Stimulated activated naive CD8-positive, alpha-beta T cell treated with anti-CD3 and anti-CD28 coated beads, Interleukin-15, amount 100 ng/mL, for 72 hours (primary cell): ENCODE measurements at places on chromosomes 3 and 15.

- no peak for DNase-seq
Measured at GRCh38 chr3:52072471-52072870, 16.1 kb upstream of the DUSP7 start.

- DNase-seq, result no peak
Measured at GRCh38 chr15:67076147-67076843, 10.9 kb downstream of the SMAD3 start.

- no peak for DNase-seq
Measured at GRCh38 chr3:8579096-8579495, 65.5 kb downstream of the SSUH2 start.

DNA sequence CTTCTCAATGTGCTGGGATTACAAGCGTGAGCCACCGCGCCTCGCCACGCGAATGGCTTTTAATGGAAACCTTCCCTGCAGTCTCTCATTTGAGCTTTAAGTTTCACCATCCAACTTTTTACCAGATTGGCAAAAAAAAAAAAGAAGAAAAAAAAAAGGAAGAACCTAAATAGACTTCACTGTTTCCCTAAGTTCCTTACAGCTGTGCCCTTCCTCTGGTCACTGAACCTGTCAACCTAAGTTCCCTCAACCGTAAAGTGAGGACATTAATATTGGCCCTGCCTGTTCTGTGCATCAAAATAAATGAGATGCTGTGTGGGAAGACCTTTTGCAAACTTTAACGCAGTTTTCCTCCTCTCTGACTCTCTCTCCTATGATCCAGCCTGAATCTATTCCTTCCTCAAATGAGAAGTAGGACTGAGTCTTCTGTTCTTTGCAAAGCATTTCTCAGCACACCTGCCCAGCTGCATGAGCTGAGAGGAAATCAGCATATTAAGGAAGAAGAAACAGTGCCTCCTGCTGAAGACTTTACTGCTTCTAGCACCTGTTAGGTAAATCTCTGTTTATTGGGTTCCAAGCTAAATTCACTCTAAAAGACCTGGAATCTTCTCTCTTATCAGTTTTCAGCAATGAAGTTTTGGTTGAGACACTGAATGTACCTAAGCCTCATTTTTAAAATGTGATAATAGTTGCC is 99.6 kb upstream of the ETV5 start:
- DNase-seq, result no peak

GRCh38 chr15:51830276-51830806 is 888 bp downstream of the TMOD3 start:
- no peak for DNase-seq

DNA sequence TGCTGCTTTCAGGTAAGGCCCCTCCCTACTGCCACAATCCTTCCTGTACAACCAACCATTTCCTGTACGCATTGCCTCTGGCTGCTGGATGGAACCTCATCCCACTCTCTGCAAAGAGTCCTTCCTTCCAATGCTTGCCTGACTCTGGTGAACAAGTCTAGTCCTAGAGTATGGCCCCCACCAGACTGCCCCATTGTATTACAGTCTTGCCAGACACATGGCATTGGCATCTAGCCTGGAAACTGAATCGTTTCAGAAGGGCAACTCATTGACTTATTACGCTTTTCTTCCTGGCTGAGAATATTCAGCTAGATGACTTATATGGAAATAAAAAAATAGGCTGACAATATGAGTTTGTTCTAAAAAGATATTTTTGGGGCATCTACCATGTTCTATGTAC is 170.3 kb downstream of the SUCLG2 start:
- DNase-seq, result no peak

GRCh38 chr3:102718651-102719050 is 283.8 kb downstream of the ZPLD1 start:
- no peak for DNase-seq

DNA sequence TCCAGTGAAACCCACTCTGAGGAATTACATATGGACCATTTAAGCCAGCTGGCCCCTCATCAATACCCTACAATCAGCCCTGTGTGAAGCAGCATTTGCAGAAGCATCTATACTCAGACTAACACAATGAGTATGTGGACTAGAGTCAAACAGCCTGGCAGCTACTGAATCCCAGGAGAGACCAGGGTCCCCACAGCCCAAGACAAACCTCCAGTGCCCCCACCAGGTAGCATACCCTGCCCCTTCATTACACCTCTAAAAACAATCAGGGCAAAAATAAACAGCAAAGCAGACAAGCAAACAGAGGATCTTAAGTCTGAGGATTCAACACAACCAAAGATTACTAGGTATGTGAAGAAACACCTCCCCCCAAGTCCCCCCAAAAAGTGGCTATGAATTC is 157.4 kb downstream of the LEKR1 start:
- no peak for DNase-seq

- DNase-seq, result peak; percentile 4
Measured at GRCh38 chr3:87145553-87145952, 81.6 kb upstream of the CHMP2B start.

DNA sequence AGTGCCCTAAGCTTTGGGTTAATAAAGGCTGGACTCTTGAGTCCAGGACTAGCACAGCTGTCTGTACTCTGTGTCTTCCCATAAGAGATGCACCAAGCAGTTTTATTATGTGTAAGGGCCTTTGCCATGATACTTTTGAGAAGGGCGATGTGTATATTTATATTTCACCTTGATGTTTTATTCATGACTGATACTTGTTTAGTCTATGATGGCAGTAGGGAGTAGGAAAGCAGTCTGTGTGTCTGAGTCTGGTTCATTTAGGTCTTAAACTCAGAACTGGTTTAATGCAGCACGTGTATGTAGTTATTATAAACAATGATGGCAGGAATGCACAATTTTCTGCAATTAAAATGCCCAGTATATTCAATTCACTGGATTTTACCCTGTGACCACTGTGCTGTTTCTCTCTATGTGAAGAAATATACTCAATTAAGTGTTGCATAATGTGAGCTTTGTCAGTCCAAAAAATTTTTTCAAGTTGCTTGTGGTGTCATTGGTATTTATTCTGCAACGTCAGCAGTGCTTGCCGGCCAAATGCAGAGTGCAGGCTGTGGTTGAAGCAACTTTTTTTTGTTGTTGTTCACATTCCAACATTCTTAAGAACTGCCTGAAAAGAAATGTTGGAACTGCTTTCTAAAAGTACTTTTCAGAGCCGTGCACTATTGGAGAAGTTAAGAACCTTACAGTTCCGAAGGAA is 423.7 kb upstream of the SEMA6D start:
- no peak for DNase-seq

DNA sequence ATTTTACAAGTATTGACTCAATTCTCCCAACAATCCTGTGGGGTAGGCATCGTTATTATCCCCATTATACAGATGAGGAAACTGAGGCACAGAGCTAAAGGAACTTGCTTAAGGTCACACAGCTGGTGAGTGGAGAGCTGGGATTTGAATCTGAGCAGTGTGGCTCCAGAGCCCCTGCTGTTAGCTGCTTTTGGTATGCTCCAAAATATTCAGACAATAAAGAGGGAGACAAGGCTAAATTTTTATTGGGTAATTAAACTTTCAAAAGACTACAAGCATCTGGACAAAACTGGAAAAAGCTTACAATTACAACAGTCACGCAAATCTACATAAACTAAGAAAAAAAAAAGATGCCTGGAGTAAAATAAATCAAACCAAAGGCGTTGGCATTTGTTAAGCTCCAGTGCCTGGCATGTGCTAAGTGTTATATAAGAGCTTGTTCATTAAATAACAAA is 27.7 kb downstream of the CCDC13 start:
- no peak for DNase-seq

GRCh38 chr3:56339244-56339643 is 129.0 kb downstream of the ERC2 start:
- DNase-seq, result no peak

DNA sequence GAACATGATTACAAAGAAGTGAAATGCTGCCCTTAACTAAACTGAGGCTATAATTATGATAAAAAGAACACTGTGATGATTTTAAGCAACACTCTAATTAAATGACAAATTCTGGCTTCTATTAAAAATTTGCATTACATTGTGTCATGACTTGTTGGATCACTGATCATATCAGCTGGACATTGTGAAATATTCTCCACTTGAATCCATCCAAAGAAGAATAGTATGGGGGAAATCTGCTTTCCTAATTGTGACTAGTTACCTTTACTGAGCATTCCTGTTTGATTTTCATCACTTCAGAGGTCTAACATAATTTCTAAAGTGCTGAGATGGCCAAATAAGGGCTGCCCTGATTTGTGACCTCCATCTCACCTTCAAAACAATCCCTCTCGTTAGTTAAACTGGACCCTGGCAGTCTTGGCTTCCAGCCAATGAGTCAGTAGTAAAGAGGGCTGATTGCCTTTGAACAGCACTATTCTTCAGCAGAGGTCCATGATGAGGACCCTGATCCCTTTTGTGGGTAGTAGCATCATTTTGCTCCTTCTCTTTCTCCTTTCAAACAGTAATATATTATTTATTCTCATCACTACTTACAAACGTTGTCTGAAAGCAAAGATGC is 53.5 kb upstream of the LEKR1 start:
- no peak for DNase-seq

- no peak for DNase-seq
Measured at GRCh38 chr3:194313560-194314387, 37.4 kb downstream of the CPN2 start.

GRCh38 chr15:68463444-68463843 is 31.5 kb upstream of the ITGA11 start:
- no peak for DNase-seq

DNA sequence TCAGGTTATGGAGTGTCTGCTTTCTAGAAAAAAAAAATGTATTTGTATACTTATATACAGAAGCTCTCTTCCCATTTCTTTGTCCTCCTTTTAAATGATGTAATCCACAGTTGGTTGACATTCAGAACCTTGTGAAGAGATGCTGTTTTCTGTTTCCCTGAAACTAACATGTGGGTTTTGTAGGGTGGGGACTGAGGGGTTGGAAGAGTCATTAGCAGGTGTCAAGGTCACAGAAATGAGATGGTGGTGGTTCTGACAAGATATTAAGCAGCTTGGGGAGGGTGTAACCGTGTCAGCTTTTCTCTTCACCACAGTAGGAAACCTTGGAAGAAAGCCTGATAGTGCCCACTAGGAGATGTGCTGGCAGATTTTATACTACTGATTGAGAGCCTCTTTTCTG is 2.4 kb downstream of the RASA2 start:
- peak; percentile 54 for DNase-seq

DNA sequence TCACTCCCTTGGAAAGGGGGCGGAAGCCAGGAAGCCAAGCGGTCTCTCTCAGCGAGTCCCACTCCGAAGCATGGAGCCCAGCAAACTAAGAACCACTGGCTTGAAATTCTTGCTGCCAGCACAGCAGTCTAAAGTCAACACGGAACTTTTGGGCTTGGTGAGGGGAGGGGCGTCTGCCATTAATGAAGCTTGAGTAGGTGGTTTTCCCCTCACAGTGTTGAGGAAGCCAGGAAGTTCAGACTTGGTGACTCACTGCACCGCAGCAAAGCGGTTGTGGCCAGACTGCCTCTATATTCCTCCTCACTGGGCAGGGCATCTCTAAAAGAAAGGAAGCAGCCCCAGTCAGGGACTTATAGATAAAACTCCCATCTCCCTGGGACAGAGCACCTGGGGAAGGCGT is 665.4 kb upstream of the CBLB start:
- DNase-seq, result peak; percentile 33

DNA sequence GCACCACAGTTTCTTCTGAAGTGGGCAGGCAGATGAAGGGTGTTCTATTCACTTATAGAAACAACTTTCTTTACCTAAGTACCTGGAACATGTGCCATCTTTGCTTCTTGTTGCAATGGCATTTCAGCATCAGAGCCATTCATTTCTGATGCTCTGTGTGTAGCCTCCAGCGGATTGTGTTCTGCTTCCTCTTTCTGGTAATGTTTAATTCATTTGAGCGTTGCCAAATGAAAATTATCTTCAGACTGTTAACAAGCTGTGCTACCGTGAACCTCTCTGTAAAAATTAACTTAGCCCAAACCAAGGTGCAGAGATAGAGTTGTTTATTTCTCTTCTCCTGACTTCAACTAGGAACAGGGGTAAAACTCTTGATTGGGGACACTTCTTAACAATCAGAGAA is 302.0 kb downstream of the EDEM1 start:
- no peak for DNase-seq

DNA sequence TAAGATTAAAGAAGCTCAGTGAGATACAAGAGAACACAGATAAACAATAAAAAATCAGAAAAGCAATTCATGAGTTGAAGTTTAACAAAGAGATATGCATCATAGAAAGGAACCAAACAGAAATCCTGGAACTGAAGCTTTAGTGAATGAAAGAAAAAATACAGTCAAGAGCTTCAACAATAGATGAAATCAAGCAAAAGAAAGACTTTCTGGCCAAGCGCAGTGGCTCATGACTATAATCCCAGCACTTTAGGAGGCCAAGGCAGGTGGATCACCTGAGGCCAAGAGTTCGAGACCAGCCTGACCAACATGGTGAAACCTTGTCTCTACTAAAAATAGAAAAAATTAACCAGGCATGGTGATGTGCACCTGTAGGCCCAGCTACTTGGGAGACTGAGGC is 301.6 kb upstream of the MANF start:
- DNase-seq, result no peak

GRCh38 chr3:98390366-98390765 is at the start of gene OR5K3:
TSS of gene OR5K3 (plus strand) at chr3:98390666. CDS start at chr3:98390666, 0 bp downstream.
- no peak for DNase-seq

GRCh38 chr3:30465454-30465853 is 140.9 kb upstream of the TGFBR2 start:
- no peak for DNase-seq

GRCh38 chr3:41808152-41808551 is 153.8 kb downstream of the ULK4 start:
- no peak for DNase-seq

GRCh38 chr3:146403792-146404191 is 65.6 kb downstream of the PLSCR2 start:
- DNase-seq, result no peak

GRCh38 chr3:180311242-180311641 is 274.5 kb upstream of the PEX5L start:
- DNase-seq, result no peak

DNA sequence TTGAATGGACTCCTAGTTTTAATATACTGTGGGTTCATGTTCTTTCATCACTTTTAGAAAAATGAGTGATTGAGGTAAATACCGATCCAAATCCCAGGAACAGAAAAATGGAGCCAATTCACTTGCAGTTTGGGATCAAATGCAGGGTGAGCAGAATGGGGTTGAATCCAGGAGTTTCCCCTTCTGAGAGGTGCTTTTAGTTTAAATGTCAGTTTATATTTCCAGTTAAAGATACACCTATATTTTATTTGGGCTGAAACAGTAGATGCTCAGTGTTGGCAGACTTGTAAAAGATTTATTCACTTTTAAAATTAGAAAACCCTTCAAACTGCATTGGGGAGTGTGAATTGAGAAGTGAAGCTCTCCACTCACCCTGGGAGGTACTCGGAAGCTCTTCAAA is 2.6 kb downstream of the TRIM71 start:
- DNase-seq, result no peak
